ENCODE measurements at places on chromosomes 3 and 15.

DNA sequence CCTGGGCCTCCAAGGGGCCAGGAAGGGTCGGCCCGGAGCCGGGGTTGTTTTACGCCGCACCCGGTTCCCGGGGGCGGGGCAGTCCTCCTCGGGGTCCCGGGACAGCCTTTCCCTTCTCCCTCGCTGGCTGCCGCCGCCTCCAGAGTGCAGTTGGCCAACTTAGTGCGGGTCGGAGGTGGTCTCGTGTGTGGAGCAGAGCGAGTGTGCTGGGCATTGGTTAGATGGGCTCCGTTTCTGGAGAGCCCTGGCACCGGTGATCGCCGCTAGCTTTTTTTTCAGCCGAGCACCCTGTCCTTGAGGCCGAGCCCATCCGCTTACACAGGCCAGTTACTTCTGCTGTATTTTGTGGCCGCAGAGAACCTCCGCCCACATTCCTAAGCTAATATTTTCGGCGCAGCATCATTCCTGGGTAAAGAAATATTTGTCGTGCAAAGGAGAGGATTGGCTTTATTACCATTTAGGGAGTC, 585 bp downstream of the KIF23 start:
- no peak for DNase-seq

DNA sequence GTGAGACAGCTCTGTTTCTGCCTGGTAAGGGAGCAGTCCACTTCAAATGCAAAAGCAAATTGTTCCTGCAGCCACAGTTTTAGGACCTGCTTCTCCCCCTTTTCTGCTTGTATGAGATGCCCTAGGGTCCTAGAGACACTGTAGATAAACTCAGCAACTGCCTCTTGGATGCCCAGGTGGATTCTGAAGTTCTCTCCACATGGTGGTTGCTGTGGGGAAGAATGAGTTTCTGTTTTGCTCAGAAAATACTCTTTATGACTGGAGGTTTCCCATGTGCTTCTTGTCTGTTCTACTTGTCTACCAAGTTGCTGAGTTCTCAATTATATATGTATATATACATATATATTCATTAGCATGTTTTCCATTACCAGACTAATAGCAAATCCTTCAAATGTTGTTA, 5.6 kb upstream of the ZNF80 start:
- DNase-seq: no peak

DNA sequence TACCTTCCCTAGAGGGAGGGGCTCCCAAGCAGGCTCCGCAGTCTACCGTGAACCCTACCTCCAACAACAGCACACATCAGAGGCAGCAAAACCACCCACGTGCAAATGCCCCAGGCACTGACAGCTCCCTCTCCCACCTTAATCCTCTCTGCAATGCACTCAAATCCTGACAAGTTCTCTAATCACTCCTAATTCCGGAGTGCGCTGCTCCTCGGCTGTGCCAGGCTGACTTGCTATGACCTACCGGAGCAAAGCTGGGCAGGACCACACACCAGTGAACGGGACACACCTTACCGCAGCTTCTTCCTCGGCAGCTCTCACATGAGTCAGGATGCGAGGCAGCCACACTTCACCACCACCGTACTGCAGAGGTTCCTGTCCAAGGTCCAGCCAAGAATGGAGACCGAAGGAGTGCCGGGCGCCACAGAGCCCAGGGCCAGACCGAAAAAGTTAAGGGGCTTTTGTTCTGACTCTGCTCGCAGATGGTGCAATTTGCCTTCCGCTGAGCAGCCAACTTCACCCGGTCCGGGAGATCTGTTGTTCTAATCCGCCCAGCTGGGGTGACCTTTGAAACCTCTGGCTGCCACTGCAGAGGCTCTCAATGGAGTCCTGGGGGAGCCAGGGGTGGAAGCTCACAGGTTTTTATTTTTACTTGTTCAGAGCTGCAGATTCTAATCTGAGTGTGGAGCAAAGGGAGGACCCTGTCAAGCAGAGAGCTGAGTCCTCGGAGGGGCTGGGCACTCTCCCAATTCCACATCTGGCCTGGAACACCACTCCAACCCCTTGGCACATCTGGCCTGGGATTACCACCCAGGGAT, 84.4 kb downstream of the MYLK start:
- DNase-seq: no peak

DNA sequence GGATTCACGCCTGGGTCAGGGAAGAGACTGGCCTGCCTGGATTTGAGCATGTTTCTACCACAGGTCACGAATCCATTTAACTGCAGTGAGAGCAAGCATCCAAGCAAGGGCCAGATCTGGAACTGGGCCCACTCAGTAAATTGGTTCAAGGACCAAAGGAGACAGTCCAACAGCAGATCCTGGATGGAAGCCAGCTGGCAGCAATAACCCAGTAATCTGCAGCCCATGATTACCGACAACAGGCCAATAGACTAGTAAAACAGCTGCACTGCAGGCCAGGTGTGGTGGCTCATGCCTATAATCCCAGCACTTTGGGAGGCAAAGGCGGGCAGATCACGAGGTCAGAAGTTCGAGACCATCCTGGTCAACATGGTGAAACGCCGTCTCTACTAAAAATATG, 11.8 kb downstream of the SAMD7 start:
- no peak for DNase-seq

DNA sequence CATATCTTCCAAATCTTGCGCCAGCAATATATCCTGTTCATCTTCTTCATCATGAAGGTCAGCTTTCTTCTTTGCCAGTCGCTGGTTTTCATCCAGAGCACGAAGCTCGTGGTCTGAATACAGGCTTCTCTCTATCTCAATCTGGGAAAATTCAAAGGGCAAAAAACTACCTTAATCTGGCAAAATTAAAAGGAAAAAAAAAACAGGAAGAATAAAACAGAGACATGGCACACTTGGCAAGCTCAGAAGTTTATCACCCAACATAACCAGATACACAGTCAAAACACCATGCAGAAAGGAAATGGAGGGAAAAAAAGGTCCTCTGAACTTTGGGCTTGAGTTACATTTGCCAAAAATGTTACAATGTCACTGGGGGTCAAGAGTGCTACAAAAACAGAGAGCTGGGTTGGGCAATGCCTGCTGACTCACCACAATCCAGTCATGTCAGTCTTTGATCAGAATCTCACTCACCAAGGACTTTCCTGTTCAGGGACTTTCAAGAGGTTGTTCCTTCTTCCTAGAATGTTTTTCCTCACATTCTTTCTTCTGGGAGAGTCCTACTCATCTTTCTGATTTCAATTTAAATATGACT, 1.5 kb downstream of the MRPL46 start:
- DNase-seq: no peak

DNA sequence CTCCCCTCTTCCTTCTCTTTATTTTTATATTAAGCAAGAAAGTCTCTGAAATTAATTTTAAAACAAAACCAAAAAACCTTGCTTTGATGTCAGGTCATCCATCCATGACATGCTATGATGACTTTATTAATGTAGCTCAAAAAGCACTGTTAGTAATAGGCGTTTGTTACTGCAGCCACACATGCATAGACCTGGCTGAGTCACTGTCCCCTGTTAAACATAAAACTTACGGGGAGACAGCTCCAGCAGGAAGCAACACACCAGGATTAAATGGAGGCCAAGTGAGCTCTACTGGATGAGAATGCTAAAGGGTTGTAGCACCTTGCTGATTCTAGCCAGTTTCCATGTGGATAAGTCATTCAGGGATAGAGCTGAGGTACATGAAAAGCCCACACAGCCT, 661.1 kb downstream of the MAGI1 start:
- no peak for DNase-seq

GRCh38 chr3:9037144-9037711, 74.0 kb upstream of the RAD18 start:
- no peak for DNase-seq

DNA sequence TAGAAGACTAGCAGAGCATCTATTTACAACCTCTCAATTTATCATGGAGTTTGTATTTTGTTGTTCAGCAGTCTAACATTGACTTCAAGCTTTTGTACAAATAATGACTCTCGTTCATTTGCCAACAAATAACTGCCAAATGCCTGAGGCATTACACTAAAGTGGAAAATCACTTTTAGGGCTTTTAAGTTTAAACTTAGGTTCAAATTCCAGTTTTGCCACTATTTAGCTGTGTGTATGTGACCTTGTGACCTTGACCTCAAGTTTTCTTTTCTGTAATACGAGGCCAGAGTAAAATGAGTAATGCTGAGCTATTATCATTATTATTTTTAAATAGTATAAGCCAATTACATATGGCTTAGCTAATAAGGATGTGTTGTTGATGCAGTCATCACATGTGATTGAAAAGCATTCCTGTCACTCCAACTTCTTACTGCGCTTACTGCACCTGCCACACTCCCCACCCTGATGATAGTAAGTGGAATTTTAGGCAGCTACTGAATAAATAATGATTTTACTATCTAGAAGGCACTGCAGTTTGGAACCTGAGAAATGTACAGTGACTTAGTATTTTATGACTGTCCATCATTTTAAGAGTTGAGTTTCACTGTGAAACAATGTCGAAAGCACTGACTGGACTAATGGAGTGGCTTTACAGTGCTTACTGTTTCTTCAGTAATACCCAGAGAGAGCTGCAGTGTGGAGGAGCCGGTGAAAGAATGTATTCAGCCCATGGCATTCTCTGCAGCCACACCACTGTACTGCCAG, 16.3 kb downstream of the ARL8B start:
- no peak for DNase-seq

- DNase-seq: no peak
Measured at GRCh38 chr3:197353001-197353866, 54.8 kb upstream of the DLG1 start.

DNA sequence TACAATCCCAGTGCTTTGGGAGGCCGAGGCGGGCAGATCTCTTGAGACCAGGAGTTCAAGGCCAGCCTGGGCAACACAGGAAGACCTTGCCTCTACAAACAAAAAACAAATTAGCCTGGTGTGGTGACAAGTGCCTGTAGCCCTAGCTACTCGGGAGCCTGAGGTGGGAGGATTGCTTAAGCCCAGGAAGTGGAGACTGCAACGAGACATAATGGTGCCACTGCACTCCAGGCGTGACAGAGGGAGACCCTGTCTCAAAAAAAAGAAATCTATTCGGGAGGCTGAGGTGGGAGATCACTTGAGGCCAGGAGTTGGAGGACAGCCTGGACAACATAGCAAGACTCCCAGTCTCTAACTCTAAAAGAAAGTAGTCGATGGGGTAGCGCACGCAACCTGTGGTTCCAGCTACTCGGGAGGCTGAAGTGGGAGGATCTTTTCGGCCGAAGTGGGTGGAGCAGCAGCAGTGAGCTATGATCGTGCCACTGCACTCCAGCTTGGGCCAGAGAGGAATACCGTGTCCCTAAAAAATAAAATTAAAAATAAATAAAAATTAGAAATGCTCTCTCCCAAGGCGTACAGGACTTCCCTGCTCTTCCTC, 775 bp downstream of the C3orf33 start:
- no peak for DNase-seq

DNA sequence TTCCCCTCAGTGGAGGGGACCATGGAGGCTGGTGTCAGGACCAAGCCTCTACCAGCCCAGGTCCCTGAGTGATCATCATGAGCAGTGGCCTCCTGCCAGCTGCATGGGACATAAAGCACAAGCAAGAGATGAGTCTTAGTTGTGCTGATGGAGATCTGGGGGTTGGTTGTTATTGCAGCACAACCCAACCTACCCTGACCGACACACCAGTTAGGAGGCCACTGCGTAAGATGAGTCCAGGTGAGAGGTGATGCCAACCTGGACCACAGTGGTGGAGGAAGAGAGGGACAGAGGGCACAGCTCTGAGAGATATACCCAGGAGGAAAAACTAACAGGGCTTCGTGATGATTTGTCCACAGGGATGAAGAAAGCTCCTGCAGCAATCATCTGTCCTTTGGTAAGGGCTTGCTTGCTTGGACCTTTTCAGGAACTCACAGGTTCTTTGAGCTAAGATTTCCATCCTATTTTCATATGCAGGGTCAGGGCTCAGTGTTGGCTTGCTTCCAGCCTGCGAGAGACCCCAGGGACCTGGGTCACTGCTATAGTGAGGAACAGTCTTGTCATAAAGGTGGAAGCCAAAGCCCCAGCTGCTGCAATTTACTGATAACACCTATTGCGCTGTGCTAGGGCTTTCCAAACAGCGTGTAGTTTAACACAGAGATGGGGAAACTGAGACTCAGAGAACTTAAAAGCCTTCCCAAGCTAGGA, 8.1 kb downstream of the RASGRF1 start:
- DNase-seq: no peak

- DNase-seq: peak; percentile 39
Measured at GRCh38 chr3:119294696-119295671, 801 bp downstream of the ARHGAP31 start.

GRCh38 chr15:95559875-95560394, 770.6 kb upstream of the NR2F2 start:
- no peak for DNase-seq

- no peak for DNase-seq
Measured at GRCh38 chr15:47754312-47754711, 37.0 kb downstream of the SEMA6D start.

- no peak for DNase-seq
Measured at GRCh38 chr3:47634996-47635395, 56.3 kb upstream of the CSPG5 start.

DNA sequence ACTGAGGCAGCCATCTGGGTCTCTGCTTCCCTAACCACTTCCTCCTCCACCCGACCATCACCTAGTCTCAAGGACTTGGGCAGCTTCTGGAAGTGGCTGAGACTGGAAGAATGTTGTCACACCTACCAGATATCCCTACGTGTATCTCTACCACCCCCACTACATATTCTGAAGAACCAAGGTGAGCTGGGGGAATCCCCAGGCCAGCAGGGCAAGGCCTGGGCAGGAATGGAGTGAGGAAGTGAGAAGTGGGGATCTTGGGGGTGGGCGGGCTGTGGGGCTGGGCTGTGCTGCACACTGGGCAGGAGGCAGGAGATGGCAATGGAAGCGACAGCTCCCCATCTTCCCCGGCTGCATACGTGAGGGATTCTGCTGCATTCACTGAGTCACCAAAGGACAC, 17.5 kb upstream of the ALDH1A3 start:
- DNase-seq: no peak
